CD4-positive, alpha-beta T cell treated with Interleukin-21 for 1 hour (primary cell): ENCODE measurements at places on chromosomes 13 and 19.

DNA sequence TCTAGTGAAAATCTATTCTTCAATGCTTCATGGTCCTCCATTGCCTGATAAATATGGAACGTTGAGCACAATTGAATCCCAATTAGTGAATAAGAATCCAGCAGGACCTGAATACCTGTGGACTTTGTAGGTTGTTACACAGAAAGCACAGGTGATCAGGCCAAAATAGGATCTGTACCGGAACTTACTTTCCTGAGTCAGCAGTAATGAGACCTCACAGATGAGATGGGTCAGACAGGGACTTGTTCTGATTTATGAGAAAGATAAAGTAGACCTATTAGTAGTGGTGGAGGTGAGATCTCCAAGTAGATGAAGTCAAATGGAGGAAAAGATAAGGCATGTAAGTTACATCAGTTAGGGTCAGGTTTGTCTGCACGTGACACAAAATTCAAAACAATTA, 351.1 kb downstream of the MTUS2 start:
- DNase-seq = no peak

DNA sequence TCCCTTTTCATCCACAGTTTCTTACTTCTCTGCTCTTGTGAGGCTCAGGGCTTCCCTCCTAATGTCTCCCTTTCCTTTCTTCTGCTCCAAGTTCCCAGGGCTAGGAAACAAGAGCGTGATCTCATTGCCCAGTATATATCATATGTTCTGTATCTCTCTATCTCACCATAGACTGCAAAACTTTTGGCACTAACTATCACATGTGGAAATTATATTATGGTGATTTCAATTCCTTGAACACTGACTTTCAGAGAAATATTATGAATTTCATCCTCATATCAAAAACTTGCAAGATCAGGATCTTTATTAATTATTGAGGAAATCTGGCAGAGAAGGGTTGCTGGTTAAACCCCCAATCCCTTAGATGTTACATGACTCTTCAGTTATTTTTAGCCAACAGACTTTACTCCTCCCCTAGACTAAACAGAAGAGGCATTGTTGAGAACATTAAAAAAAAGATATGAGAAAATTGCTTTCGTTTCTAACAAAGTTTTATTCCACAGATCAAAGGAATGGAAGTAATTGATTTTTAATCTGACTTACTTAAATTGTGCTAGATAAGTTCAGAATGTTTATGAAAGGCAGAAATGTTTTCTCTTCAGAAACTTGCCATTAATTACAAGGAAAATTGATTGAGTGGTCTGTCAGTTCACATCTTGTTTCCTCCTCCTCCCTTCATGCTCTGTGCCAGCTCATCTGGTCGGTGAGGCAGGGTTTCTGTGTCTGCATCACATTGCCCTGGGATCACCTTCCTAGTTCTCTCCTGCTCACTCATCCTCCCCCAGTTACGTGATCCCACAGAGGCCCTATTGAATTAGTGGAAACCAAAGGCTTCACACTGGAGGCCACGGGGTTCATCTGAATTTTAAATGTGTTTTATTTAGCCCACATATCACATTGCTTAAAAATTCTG, 378.5 kb downstream of the LMO7 start:
- no peak for DNase-seq

- DNase-seq = no peak
Observed at GRCh38 chr13:85654227-85654626, 145.0 kb downstream of the SLITRK6 start.

DNA sequence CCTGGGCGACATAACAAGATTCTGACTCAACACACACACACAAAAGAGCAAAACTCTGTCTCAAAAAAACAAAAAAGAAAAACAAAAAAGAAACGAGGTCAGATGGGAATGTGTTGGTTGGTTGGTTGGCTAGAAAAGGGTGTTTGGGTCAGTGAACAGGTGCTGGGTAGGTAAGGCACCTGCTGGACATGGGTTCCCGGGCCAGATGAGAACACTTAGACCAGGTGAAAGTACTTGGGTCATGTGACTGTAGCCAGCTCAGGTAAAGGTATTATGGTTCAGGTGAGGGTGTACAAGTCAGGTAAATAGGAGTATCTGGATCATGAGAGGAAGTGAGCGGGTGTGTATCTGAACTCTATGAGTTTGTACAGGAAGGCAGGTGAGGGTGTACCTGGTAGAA, 14.5 kb upstream of the ZNF414 start:
- DNase-seq = no peak

DNA sequence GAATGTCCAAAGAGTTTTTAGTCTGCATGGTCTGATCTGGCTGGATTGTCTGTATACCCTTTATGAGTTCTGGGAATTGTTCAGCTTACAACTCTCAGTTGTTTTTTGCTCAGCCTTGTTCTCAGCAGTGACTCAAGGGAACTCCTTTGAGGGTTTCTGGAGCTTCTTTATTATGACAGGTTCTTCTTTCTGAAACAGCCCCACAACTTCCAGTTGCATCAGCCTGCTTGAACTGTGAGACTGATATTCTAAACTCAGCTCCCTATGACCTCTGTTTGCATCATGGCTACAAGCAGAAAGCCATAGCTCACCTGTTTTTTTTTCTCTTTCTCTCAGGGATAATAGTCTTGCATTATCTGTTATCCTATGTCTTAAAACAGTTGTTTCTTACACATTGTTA, 85.0 kb downstream of the TDRD3 start:
- no peak for DNase-seq
